ENCODE measurements at places on chromosomes 5 and 9.
A peak's percentile ranks its signal among the peaks of the same experiment; 100 is the strongest.

DNA sequence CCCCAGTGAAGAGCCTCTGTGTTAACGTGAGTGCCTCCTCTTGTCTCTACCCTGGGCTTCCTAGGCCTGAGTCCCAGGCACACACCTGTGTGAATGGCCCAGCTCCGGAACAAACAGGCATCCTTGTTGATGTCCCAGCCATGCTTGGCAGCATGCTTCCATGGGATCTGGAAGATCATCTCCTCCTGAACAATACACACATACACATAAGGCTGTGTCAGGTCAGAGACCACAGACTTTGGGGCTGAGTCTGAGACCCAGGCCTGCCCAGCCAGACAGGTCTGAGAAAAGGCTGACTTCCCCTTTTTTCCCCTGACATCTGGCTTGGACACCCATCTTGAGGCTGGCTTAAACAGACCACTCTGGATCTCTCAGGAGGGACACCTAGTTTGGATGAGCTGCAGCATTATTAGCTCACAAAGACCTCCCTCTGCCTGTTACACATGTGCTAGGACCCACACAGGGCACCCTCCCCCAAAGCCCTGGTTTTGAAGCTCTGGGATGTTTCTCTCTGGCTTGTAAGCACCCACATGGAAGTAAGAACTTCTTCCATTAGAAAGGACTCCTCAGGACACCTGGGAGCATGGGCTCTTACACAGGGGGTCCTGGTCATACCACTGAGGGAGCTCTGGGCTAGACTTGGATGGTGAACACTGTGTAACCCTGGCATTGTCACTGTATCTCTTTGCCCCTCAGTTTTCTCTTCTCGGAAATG, 2.6 kb downstream of the IRF1 start:
- DNase-seq, result no peak

DNA sequence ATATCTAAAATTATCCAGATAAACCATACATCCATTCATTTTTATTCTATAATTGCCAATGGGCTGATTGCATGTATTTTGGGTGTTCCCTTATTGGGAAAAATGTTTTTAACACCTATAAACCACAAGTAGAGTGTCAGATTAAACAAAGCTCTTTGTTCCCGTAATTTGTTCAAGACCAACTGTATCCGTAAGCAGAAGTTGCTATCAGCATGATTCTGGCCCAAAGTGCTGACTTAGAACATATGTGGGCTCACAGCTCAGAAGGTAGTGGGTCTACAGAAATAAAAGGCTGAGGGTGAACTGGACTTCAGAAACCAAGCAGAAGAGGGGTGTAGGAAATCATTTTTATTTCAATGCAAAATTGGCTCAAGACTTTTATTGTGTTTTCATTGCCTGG, 23.5 kb upstream of the IL7R start:
- no peak for DNase-seq

DNA sequence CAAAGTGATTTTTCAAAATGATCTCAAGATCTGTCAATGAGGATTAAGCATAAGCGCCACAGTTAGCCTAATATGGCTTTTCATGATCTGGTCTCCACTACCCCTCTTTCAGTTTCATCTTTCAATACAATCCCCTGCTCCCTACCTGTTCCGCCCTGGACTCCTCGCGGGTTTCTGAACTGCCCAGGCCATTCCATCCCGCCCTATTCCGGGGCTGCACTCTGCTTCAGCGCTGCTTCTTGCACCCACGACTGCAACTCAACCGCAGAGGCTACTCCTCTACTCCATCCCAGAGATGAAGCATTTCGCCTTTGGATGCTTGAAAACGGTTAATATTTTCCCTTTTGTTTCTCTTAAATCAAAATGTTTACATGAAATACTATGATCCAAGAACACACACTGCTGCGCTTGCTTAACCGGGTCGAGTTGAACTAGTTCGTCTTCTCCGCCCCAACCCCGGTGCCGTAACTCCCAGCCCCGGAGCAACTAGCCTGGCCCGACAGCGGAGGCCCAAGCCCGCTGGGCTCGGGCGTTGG, 716 bp upstream of the OTULIN start:
- no peak for DNase-seq

DNA sequence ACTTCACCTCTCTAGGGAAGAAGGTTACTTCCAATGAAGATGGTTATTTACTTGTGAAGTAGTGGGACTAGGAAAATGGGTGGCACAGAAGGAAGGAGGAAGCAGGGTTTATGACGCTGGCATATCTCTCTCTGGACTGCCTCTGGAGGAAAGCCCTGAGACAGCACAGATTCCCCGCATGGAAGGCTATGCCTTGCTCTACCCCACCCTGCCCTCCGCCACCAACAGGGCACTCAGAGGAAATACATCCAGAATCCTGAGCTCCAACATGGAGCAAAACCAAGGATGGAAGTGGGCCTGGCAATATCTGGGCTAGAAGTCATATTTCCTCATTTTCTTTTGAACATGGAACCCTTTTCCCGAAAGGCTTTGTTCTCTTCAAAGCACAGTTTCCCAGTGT, 346.9 kb downstream of the ZSWIM6 start:
- DNase-seq, result no peak

DNA sequence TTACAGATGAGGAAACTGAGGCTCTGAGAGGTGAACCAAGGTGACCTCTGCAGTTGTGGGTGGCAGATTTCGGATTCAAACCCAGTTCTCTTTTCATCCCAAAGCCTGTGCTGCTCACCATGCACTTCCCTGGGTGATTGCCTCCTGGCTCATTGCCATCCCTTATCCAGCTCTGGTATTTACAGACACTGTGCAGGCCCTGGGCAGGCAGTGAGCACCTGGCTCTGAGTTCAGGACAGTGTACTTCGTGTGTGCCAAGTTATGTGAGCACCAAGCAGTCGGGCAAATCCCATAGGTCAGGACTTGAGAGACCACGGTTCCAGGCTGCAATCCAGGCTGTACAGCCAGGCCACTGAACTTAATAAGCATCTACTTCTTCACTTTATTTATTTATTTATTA, 1.4 kb downstream of the LRSAM1 start:
- DNase-seq, result peak; percentile 47

DNA sequence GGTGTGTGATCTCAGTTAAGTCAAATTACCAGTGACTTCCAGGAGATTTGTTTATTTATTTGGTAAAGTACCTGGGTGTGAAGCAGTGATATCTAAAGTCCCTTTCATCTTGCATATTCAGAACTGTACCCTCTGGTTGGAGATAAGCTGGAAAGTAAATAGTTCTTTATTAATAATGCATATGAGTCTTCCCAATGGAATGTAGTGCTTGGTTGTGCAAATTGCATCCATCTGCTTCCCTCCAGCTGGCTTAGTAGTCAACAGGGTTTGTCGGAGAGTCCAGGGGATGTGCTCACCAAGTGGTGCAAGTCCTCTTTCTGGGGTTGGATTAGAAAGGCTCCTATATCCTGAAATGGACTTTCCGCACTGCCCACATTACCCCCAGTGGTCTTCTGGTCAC, 42.0 kb downstream of the TRPM3 start:
- DNase-seq, result no peak

GRCh38 chr5:10439692-10440091, 2.0 kb upstream of the ROPN1L start:
- DNase-seq, result no peak

GRCh38 chr5:87002485-87002884, 265.2 kb upstream of the RASA1 start:
- no peak for DNase-seq

DNA sequence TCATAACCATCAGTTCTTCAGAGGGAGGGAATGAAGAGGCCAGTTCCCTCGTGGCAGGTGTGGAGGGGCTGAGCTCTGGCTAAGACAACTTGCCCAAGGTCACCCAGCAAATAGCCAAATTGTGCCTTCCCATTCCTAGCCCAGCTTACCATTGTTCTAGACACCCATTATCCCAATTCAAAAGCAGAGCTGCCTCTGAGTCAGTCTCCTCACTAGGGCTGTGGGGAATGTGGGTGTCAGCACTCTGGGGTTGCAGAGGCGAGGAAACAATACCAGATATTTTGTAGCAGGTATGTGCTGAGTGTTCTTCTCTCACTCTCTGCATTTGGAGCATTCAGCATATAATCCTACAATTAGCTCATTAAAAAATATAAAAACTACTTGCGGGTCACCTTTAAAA, 270.8 kb downstream of the PSAT1 start:
- no peak for DNase-seq

DNA sequence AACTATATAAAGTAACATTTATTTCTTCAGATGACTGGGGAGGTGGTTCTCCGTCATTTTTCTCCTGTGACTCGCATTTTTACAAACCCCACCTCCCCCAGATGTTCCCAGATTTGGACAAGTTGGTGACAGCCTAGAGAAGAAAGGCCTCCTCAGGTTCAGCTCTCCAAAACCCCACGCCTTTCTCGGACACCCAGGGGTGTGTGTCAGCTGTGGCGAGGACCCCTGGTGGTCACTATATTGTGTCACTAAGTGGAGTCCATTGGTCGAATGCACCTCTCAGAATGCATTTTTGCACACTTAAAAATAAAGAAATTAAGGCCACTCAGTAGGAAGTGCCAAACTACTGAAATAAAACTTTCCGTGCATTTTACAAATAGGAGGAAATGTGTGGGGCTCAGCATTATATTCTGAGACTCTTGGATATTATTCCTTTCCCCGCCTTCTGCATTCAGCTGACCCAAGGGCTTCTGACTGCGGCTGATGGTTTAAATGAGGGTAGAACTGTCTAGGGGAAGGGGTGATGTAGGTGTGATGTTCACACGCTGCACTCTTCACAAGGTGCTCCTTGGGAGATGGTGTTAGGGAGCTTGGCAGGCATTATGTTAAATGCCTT, 47.6 kb downstream of the ACO1 start:
- DNase-seq, result no peak

- peak; percentile 37 for DNase-seq
These were observed 117.4 kb upstream of the GPR151 start for GRCh38 chr5:146633323-146633764.

GRCh38 chr5:174996941-174997340, 272.6 kb downstream of the MSX2 start:
- DNase-seq, result no peak

GRCh38 chr5:66012271-66012670, 85.9 kb downstream of the ERBIN start:
- no peak for DNase-seq

DNA sequence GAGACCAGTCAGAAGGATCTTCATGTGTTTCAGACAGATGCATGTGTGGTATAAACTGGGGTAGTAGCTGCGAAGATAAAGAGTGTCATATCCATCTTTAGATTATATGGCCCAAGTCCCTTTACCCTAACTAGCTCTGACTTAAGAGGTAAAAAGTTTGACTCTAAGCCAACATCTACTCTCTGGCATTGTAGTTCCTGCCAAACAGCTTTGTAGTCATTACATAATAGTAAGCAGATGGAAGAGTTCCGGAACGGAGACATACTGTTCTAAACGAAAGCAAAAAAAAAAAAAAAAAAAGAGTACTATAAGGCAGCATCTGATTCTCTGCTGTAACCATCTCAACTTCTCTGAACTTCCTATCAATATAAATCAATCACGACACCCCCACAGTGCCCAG, 48.8 kb downstream of the CEMIP2 start:
- no peak for DNase-seq

DNA sequence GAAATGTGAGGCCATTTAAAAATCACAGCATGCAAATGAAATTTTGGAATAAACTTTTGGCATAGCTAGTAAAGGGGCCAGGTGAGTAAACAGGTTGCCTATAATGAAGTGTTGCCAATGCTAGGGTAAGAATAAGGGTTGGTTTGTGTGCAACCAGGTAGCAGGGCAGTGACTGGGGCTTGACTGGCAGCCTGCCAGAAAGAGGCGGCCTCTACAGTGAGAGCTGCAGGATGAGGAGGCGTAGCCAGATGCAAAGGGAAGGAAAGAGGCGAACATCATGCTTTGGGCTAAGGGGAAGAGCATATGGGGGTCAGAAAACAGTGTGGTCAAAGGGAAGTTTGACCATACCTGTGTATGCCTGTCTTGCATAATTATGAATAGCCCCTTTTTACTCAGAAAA, 70.6 kb downstream of the MAST4 start:
- DNase-seq, result peak; percentile 85
